ENCODE measurements at places on chromosomes 1 and 21. TPM values are rescaled to one million over a fixed set of nuclear protein-coding genes. Genes with fewer than 3 reads are reported as not detected.

Gene SPRR2E
- total RNA-seq = not detected

DNA sequence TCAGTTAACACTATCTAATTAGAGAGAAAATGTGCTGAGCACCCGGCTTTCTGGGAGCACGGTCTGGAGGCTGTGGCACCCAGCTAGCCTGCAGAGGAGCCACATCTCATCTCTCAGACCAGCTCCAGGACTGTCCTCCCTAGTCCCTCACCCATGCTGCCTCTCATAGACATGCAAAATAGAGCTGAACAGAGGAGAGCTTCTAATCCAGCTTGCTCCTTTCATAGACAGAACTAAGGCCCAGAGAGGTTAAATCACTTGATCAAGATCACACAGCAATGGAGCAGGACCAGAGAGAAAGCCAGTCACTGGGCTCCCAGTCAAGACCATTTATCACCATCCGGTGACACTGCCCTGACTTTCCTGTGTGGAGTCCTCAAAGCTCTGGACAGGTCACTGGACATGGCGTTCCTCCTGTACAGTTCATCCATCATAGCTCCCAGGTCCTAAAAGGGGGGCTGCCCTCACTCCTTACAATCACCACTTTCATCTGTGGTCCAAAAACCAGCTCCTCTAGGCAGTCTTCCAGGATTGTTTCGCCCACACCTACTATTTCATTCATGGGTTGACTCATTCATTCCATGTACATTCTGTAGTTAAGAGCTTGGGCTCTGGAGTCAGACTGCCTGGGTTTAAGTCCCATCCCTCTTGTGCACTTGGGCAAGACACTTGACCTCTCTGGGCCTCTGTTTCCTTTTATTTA, 8.8 kb upstream of the CAMK2N1 start:
- H3K4me1 ChIP-seq = peaks cover 6% of the 10 kb centered on the region
- H3K27me3 ChIP-seq = peaks cover 3% of the 10 kb centered on the region
- H3K4me3 ChIP-seq = no peak overlapping the region
- no peak for DNase-seq

DNA sequence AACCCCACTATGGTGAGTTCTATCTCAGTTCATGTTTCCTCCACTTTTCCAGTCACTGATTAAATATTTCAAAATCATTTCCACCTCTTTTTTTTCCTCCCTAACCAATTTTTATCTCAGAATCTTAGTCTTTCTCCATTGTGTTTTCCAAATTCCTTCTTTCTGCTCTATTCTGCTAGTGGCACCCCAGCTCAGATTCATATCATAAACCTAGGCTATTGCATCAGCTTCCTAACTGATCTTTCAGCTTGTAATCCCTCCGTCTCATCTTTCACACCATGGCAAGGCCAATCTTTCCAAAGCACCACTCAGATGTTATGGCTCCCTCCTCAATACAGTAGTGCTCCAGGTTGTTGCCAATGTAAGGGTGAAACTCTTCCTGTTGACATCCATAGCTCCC, 631.9 kb downstream of the PLPP3 start:
- H3K4me1 ChIP-seq = no peaks in the 10 kb centered on the region
- DNase-seq = no peak
- no peak overlapping the region for H3K4me3 ChIP-seq
- H3K36me3 ChIP-seq = no peaks in the 10 kb centered on the region

GRCh38 chr1:208584167-208584755, 340.1 kb upstream of the PLXNA2 start:
- H3K4me3 ChIP-seq = no peak overlapping the region
- no peak overlapping the region for H3K27ac ChIP-seq
- DNase-seq = no peak

Gene CACNA1S
- 0.09 TPM for total RNA-seq

Gene COL16A1
- 32.9 TPM for total RNA-seq

DNA sequence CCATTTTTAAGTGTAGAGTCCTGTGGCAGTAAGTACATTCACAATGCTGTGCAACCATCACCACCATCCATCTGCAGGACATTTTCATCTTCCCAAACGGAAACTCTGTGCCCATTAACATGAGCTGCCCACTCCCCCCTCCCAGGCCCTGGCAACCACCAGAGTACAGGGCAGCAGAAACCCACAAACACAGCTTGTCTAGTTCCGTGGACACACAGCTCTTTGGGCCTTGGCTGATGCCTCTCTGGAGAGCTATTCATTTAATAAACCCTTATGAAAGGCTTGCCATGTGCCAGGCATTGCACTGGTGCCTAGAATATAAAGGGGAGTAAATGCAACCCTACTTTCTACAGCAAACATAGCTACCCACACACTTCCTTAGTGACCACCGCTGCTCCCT, 28.0 kb downstream of the STUM start:
- no peaks in the 10 kb centered on the region for H3K4me1 ChIP-seq
- H3K27me3 ChIP-seq = peaks cover 4% of the 10 kb centered on the region
- no peaks in the 10 kb centered on the region for H3K36me3 ChIP-seq
- no peak for DNase-seq

Gene ALDH9A1
- total RNA-seq = 41.0 TPM

Gene OLFM3
- 0.90 TPM for total RNA-seq

GRCh38 chr1:192439373-192440025, 122.7 kb downstream of the RGS21 start:
- no peaks in the 10 kb centered on the region for H3K27me3 ChIP-seq
- no peak overlapping the region for H3K27ac ChIP-seq
- no peaks in the 10 kb centered on the region for H3K4me1 ChIP-seq
- no peak overlapping the region for H3K4me3 ChIP-seq
- no peaks in the 10 kb centered on the region for H3K36me3 ChIP-seq
- no peak for DNase-seq

Gene KCNJ9
- 0.05 TPM for total RNA-seq

- no peak overlapping the region for H3K4me3 ChIP-seq
- H3K4me1 ChIP-seq = no peaks in the 10 kb centered on the region
- DNase-seq = no peak
- no peak overlapping the region for H3K27ac ChIP-seq
- no peaks in the 10 kb centered on the region for H3K27me3 ChIP-seq
These were observed 33.6 kb downstream of the KIF26B start for GRCh38 chr1:245188403-245188802.

Gene CNR2
- 1.5 TPM for total RNA-seq

Gene KDF1
- total RNA-seq = 2.5 TPM

Gene GBP1
- total RNA-seq = 44.1 TPM

DNA sequence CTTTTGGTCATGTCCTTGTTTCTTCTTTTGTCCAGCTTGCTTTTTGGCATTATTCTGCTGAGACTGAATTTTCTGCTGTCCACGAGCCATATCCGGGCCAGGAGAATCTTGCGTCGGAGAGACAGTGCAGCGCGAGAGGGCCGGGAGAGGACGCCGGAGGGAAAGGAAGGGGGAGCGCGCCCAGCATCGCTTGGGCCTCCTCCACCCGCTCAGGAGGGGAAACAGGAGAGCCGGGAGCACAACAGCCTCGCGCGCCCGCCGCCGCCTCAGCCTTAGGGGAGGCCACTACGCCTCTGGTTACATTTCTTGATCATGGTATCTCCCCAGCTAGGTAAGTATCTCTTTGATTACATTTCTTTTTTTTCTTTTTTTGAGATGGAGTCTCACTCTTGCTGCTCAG, 7.4 kb upstream of the DEGS1 start:
- no peaks in the 10 kb centered on the region for H3K36me3 ChIP-seq
- peaks cover 2% of the 10 kb centered on the region for H3K27me3 ChIP-seq
- DNase-seq = no peak
- no peak overlapping the region for H3K27ac ChIP-seq

DNA sequence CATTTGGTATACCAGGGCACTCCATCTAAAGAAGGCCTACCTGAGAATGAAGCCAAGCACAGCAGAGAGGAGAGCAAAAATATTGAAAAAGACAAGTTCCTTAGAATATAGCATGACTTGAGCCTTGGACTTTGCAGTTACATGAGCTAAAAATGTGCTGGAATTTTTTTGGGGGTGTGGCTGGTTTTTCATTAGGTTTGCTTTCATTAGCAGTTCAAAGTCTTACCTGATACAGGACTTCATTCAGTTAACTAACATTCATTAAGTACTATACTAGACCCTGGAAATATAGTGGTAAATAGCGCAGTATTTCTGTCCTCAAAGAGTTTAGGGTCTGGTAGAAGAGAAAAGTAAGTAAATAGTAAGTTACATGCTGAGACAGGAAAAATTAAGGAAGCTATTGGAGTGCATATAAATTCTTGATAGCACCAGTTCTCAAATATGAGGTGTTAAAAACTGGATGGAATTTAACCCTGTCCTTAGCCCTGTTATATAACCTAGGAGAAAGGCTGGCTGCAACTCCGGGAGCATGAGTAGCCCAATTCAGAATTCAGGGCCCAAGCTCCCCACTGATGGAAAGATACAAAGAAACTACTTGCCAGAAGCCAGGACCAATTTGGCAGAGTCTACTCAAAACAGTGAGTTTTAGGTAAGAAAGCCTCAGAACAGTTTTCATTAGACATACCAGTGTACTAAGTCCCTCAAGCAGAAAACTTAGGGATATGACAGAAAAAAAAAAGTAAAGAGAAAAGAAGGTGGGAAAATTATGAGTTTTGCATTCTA, 3.1 kb upstream of the DOCK7 start:
- no peaks in the 10 kb centered on the region for H3K36me3 ChIP-seq
- H3K4me3 ChIP-seq = no peak overlapping the region
- peaks cover 13% of the 10 kb centered on the region for H3K4me1 ChIP-seq

- DNase-seq = no peak
- no peaks in the 10 kb centered on the region for H3K27me3 ChIP-seq
- H3K4me1 ChIP-seq = no peaks in the 10 kb centered on the region
- no peak overlapping the region for H3K4me3 ChIP-seq
- no peak overlapping the region for H3K27ac ChIP-seq
These were observed 41.4 kb upstream of the DNASE2B start for GRCh38 chr1:84356881-84357280.

DNA sequence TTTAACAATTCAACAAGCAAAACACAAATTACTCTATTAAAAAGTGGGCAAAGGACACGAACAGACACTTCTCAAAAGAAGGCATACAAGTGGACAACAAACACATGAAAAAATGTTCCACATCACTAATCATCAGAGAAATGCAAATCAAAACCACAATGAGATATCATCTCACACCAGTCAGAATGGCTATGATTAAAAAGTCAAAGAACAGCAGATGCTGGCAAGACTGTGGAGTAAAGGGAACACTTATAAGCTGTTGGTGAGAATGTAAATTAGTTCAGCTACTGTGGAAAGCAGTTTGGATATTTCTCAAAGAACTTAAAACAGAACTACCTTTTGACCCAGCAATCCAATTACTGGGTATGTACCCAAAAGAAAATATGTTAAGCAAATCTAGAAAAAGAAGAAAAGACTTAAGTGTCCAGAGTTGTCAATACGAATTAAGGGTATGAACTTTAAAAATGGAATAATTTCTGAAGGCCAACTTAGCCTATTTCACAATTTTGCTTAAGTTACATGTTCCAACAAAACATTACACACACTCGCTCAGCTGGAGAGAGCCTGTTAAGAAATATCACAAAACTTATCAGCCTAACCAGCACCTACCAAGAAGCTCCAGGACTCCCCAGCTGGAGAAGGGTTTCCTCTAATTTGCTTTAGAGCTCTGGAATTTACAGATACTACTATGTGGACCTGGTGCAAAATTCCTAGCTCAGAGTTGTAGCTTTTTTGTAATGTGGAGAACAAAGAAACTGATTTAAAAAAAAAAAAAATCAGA, 232.1 kb downstream of the DUSP10 start:
- no peak overlapping the region for H3K27ac ChIP-seq
- no peaks in the 10 kb centered on the region for H3K36me3 ChIP-seq

DNA sequence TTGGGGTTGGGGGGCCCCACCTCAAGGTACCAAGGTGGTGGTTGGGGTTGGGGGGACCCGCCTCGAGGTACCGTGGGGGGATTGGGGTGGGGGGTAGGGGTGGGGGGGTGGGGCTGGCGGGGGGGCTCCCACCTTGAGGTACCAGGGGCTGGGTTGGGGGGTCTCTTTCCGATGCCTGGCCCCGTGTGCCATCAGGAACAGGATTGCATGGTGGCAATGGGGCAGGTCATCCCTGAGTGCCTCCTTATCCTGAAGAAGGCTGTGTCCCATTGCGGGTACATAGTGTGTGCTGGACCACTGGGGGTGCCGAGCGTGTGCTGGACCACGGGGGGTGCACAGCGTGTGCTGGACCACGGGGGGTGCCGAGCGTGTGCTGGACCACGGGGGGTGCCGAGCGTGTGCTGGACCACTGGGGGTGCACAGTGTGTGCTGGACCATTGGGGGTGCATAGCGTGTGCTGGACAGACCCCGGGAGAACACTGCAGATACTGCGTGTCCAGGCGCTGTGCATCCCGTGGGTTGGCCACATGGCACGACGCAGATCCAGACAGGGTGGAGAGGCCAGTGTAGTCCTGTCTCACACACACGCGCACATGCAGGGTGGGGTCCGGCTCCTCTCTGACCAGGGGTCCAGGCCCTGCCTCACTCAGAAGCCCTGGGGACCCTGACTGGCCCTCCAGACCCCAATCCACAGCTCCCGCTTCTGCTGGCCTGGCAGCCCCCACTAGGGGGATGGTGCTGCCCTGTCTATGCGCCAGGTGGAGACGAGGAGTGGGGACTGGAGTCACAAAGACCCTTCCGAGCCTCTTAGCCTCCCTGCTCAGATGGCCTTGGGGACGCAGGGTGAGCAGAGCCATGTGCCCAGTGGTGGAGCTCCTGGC, 4.2 kb downstream of the SCNN1D start:
- H3K36me3 ChIP-seq = no peaks in the 10 kb centered on the region
- no peak overlapping the region for H3K27ac ChIP-seq
- H3K4me3 ChIP-seq = no peak overlapping the region
- no peak for DNase-seq
- peaks cover 18% of the 10 kb centered on the region for H3K27me3 ChIP-seq

- no peak for DNase-seq
- H3K4me3 ChIP-seq = no peak overlapping the region
- no peaks in the 10 kb centered on the region for H3K27me3 ChIP-seq
- H3K4me1 ChIP-seq = no peaks in the 10 kb centered on the region
- peaks cover 52% of the 10 kb centered on the region for H3K36me3 ChIP-seq
- no peak overlapping the region for H3K27ac ChIP-seq
These were observed 123.4 kb upstream of the COL6A1 start for GRCh38 chr21:45858180-45858579.

GRCh38 chr1:82507011-82507410, 706.3 kb downstream of the ADGRL2 start:
- H3K4me1 ChIP-seq = no peaks in the 10 kb centered on the region
- no peak overlapping the region for H3K27ac ChIP-seq
- no peaks in the 10 kb centered on the region for H3K36me3 ChIP-seq
- H3K27me3 ChIP-seq = no peaks in the 10 kb centered on the region
- no peak overlapping the region for H3K4me3 ChIP-seq

DNA sequence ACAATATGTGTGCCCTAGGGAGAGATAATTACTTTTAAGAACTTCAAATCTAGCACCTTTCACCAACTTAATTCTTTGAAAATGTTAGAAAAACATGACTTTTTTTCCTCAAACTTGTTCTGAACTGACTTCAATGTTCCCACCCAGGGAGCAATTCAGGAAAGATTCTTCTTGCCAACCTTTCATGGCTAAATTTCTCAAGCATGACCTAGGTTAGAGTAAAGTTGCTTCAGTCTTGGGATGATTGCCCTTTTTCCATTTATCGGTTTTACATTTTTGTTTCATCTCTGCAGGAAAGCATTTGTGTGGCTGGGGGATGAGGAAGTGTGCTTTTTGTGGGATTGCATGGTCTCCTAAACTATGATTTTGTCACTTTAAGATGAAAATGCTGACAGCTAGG, 647.7 kb downstream of the LTN1 start:
- no peak overlapping the region for H3K4me3 ChIP-seq
- H3K4me1 ChIP-seq = no peaks in the 10 kb centered on the region
- no peak for DNase-seq
- no peak overlapping the region for H3K27ac ChIP-seq
- H3K27me3 ChIP-seq = no peaks in the 10 kb centered on the region
